ENCODE measurements at places on chromosomes 12 and 14.

GRCh38 chr12:104410326-104410725 lies 46.4 kb upstream of the CHST11 start:
- DNase-seq = no peak

DNA sequence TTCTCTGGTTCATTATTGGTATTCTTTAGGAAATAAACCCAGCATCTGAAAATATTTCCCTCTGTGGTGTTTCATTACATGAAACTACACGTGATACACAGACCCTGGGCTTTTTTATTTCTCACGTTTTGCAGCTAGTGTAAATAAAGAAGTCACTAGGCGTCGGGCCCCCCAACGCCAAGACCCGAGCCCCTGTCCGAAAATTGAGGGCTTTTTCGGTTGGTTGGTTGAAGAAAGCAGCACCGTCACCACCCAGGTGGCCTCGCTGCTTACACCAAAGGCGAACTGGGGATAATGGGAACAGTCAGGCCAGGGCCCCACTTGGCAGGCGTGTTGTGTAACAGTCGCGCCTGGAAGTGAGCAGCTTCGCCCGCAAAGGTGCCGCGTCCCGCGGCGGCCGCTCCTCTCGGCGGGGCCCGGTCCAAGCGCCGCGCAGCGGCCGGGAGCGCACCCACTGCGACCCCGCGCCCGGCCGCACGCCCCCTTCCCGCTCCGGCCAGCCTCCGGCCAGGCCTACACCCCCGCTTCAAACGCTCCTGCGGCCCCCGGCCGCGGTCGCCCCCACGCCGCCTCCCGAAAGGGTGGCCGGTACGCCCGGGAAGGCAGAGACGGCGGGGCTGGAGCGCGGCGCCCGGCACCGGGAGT lies 1.2 kb downstream of the DUSP16 start:
- peak; percentile 28 for DNase-seq

DNA sequence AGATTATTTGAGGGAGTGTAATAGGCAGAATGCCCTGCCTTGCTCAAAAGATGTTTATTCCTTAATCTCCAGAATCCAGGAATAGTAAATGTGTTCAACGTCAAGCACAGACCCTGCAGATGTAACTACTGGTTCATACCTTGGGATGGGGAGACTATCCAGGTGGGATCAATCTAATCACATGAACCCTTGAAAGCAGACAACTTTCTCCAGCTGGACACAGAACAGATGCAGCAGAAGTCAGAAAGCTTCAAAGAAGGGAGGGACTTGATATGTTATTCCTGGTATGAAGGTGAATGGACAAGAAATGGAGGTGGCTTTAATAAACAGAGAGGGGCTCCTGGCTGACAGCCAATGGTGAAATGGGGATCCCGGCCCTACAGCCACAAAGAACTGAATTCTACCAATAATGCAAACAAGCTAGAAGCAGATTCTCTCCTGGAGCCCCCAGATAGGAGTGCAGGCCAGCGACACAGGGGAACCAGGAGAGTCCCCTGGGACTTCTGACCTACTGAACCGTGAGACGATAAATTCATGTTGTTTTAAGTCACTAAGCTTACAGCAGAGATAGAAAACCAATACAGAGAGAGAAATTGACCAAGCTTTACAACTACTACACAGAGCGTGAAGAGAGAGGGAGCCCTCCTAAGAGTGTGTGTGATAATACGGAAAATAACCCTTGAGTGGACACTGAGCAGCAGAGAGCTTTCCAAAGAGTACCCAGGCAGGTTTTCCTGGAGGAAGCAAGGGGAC lies 133.5 kb upstream of the TMEM132C start:
- DNase-seq = no peak

DNA sequence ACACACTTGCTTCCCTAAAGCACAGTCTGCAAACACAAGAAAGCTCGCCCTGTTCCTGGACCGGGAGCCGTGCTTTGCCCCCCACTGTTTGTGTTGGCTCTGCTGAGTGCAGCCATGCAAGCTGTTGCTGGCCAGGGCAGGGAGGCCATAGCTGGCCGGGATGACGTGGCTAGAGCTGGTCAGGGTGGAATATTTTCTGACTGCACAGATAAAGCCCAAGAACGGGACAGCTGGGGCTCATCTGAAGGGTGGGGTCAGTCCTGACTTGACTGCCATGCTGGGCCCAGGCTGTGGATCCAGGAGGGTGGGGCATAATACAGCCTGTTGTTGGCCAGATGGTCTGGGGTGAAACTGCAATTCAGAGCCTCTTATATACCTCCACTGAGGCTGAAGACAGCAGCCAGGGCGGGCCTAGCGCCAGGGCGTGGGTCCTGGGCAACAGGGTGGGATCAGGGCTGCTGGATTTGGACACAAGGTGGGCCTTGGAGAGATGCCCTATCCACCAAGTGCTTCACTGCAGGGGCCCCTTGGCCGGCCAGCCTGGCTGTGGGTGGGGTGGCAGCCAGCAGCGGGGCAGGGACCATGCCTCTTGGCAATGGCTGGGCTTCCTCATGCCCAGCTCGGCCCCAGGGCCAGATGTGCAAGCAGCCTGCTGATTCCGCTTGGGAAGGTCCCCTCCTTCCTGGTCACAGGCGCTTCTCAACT lies 14.8 kb downstream of the KMT5A start:
- no peak for DNase-seq

DNA sequence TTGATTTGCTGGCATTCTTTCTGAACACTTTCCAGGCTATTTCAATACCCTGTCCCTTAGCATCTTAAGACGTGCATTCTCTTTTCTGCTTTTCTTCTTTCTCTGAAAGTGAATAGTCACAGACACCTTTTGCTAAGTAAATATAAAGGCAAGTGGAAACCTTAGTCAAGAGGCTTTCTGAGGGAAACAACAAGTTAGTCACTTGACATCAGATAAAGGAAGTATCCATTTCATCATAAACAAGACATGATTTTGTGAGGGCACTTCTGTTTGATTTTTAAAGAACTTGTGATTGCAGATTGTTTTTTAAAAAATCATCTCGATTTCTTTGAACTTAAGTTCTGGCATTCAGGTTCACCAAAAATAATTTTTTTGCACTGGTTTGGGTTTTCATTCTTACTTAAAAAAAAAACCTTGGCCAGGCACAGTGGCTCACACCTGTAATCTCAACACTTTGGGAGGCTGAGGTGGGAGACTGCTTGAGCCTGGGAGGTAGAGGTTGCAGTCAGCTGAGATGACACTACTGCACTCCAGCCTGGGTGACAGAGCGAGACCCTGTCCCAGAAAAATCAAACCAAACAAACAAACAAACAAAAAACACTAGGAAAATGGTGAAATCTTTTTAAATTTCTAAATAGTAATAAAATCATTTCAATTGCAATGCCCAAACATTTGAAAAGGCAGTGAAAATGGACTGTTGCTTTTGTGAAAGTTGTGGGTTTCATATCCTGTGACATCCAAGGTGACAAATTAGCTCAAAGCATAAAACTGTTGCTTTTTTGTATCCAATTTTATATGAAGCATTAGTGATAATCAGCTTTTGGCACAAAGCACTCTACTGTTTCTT lies 8.3 kb upstream of the KLHL42 start:
- DNase-seq = no peak

DNA sequence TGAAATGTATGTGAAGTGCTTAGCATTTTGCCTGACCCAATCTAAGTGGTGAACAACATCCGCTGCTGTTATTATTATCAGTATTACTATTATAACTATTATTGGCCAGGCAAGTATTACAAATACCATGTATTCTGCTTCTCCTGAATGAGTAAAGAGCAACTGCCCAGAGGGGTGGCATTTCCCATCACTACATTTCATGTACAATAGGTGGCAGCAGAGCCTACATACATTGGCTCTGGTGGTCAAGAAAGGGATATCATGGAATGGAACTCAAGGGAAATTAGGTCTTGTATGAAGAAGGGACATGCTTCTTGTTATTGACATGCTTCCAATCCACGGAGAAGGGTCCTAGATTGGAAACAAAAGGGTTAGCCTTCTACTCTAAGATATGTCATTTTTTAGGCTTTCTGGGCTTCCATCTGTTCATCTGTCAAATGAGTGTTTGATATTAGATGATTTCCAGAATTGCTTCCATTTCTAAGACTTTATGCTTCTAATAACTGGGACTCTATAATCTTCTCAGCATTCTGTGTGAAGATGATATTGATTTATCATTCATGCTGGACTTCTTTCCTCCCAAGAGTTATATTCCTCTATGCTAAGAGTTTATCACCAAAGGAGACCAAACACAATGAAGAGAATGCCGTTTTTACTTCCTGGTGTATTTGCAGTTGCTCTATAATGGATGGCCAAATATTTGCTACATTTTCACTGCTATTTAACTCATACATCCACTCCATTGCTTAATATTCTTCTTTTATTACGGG lies 239.1 kb downstream of the SSPN start:
- DNase-seq = peak; percentile 17

- DNase-seq = no peak
Measured at GRCh38 chr14:68278576-68279436, 459.2 kb downstream of the RAD51B start.

DNA sequence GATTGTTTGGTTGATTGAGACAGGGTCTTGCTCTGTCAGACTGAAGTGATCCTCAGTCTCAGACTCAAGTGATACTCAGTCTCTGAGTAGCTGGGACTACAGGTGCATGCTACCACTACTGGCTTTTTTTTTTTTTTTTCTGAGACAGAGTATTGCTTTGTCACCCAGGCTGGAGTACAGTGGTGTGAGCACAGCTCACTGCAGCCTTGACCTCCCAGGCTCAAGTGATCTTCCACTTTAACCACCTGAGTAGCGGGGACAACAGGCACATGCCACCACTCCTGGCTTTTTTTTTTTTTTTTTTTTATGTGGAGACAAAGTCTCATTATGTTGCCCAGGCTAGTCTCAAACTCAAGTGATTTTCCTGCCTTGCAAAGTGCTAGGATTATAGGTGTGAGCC lies 31.8 kb downstream of the CPSF2 start:
- no peak for DNase-seq

DNA sequence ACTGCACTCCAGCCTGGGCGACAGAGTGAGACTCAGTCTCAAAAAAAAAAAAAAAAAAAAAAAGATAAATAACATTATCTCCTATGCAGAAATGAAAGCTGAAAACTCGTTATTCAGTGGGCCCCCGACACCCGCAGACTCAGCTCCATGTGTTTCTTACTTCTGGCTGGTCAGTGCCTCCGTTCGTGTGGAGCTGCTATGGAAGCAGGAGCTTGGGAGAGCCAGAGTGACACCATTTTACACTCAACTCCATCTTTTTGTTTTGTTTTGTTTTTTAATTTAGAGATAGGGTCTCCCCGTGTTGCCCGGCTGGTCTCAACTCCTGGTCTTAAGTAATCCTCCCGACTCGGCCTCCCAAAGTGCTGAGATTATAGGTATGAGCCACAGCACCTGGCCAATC lies 13.3 kb upstream of the PLEKHG6 start:
- no peak for DNase-seq

- DNase-seq = no peak
Measured at GRCh38 chr12:124445121-124445718, 122.2 kb downstream of the NCOR2 start.

GRCh38 chr14:77979666-77980351 lies 179.9 kb downstream of the ADCK1 start:
- no peak for DNase-seq

DNA sequence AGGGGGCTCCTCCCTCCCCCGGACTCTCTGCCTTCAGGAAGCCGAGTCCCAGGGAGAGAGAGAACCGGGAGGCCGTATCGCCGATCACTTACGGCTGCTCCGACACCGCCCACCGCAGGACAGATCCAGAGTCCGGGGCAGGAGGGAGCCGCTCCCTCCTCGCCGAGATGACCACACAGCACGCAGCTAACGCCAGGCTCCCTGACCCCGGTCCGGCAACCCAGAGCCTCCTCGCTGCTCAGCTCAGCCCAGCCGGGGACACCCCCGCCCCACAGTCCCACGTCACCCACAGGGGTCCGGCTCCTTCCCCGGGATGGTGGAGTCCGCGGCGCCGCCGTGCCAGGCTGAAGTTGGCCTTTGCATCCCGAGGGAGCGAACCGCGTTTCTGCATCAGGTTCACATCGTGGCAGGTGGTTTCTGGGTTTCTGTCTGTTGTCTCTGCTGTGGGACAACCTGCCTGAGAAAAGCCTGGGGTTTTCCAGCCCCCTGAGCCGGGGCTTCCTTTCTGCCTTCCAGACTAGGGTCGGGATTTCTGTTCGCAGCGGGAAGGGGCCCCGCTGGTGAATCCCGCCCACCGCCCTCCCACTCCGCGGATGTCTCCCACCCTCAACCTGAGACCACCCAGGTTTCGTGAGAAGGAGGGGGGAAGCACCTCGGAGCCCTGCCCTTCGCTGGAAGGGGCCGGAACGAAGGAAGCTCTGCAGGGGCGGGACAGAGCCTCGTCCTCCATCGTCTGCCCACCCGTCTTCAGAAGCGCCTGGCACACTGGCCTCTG lies 61.2 kb downstream of the NOC4L start:
- peak; percentile 69 for DNase-seq

DNA sequence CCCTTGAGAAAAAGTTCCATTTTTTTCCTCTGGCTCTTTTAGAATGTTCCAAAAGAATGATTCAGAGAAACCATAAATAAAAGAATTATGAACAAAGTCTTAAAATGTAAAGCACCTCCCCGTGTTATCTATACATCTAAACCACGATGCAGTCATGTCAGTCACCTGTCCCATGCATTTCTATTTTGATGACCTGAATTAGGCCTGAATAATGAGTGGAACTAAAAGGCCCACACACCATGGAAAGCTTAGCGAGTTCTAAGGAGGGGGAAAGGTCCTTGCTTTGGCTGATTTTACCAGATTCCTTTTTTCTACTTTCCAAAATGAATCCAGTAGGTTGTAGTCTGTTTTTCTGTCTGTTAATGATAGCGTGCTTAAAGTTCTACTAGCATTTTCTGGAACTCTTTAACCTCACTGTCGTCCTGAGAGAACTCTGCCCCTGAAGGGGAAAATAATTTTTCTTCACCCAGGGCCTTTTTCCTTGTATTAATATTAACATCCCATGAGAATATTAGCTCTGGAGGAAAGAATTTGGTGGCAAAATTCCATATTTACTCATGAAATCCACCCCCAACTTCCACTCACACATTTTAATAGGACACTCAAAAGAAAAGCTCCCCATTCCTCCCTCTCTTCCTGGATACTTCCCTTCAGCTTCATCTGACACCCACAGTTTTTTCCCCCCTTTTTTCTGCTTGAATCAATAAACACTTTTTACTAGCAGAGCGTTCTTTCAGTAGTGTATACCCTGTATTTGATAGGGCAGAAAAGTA lies 266.3 kb upstream of the DIO2 start:
- no peak for DNase-seq

- no peak for DNase-seq
Measured at GRCh38 chr14:98949481-98950135, 322.4 kb downstream of the BCL11B start.

DNA sequence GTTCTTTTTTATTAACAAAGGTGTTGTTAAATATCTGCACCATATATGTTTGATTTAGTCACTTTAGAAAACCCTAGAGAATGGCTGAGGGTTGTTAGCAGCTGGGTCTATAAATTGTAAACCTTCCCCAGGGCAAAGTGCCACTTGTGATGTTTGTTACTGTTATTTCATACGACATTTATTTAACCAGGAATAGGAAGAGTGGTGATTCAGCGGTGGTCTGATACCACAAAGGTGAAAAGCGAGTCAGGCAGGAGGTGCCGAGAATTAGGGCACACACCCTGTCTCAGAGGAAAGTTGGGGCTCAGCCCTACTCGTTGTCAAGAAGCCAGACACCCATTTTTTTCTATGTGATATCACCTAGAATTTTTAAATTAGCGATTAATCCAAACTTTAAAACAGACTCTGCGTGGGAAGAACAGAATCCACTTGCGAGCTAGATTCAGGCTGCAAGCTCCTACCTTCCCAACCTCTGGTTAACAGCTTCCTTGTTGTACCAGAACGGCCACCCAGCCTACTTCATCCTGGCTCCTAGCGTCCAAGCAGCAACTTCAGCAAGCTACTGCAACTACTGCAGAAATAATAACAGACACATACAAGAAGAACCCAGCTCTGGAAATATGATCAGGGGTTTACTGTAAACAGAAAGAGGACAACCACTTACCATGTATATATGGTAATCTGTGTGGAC lies 126.7 kb downstream of the TMEM132D start:
- DNase-seq = no peak
